Breast epithelium (tissue), 4 donors: ENCODE measurements at places on chromosomes 7 and 10. TPM values are rescaled to one million over a fixed set of nuclear protein-coding genes. Genes with fewer than 3 reads are reported as not detected.

Gene LBX1
- not detected for total RNA-seq

Gene MKLN1
- total RNA-seq: 113 TPM

Gene CALML5
- total RNA-seq: 31.1 TPM

- DNase-seq: no peak
Measured at GRCh38 chr10:112349521-112350085, 24.3 kb upstream of the ACSL5 start.

DNA sequence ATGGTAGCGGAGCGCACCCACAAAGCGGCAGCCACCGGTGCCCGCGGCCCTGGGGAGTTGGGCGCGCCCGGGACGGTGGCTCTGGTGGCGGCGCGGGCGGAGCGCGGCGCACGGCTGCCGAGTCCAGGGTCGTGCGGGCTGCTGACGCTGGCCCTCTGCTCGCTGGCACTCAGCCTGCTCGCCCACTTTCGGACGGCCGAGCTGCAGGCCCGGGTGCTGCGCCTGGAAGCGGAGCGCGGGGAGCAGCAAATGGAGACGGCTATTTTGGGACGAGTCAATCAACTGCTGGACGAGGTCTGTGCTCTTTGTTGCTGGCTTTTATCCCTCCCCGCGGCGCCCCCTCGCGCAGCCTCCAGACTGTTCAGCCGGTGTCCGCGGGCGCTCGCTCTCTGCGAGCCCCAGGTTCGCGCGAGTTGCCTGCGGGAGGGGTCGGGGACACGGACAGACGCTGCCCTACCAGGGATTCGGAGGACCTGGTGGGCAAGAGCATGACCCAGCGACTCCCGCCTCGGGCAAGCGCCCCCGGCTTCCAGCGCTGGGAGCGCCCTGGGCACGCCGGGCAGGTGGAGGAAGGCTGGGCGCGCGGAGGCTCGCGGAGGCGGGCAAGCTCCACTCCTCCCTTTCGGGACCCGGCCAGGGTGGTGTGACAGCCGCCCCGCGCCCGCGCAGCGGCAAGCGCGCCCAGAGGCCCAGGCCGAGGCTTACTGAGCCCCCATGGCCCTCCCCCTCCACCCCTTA lies 887 bp downstream of the COL13A1 start:
- no peak for DNase-seq

GRCh38 chr7:77569514-77570232 lies 32.6 kb downstream of the PTPN12 start:
- DNase-seq: no peak

Gene CCDC172
- total RNA-seq: not detected

DNA sequence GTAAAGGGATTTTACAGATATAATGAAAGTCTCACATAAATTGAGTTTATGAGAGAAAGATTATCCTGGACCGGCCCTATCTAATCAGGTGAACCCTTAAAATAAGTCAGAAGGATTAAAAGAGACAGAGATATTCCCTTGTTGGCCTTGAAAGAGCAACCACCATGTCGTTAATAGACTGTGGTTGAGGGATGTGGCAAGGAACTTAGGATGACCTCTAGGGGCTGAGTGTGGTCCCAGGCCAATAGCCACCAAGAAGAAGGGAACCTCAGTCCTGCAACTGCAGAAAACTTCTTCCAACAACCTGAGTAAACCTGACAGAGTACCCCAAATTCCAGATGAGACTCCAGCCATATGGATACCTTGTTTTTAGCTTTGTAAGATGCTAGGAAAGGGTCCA lies 121.5 kb downstream of the POLR1F start:
- no peak for DNase-seq

- DNase-seq: no peak
Measured at GRCh38 chr7:50331564-50332208, 27.2 kb downstream of the IKZF1 start.

Gene FRMPD2
- total RNA-seq: 4.6 TPM

GRCh38 chr7:151389768-151390597 lies 19.9 kb downstream of the WDR86 start:
- DNase-seq: no peak

DNA sequence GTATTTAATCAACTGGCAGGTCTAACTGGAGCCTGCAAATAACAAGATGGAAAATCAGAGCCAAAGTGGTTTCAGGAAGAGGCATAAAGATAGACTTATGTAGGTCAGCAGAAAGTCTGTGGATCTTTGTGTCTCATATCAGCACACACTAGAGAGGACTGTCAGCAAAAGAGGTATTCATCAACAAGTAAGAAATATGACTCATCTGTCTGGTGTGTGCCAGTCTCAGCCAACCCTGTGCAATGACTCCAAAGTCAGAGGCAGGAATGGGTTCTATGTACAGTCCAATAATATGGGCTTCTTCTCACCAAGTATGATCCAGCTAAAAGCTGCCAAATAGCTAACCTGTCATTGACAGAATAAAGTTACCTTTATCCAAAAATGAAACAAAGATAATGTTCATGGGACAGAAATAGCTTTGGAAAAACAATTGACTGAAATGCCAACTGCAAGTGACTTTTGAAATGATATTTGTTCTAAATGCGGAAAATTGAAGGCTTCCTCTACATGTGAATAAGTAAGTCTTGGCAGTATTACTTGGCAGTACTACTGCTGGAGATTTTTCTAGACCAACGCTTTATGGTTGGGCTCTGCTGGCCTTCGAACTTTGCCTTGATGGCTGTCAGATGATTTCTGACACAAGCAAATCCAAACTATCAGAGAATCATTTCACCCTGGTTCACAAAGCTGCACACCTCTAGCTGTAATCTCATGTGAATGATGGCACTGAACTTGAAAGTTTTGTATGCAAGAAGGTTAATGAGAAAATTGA lies 272.3 kb upstream of the SEMA3C start:
- no peak for DNase-seq

Gene VSTM4
- total RNA-seq: 9.5 TPM

GRCh38 chr7:150801946-150802771 lies 1.6 kb downstream of the TMEM176A start:
- DNase-seq: no peak

GRCh38 chr7:57375783-57376182 lies 74.2 kb upstream of the ZNF716 start:
- no peak for DNase-seq

- no peak for DNase-seq
Measured at GRCh38 chr7:27202862-27203134, 2.9 kb upstream of the HOXA13 start.

Gene OSBPL3
- total RNA-seq: 20.5 TPM

Gene PLXDC2
- 125 TPM for total RNA-seq

DNA sequence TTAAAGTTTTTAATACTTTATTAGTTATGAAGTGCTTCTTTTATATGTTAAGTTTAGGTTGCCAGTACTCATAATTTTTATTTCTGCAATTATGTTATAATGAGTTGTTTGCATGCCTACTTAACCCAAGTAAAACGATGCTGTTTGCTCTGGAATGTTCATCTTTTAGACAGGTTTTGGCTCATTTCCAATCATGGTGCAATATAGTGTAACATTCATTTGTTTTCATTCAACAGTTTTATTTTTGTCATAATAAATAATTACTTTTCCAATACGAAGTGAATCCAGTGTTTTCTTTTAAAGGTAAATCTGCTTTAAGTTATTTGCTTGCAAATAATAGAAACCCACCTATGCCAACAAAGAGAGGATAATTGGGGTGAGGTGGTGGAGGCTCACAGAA lies 22.1 kb downstream of the ARL5B start:
- no peak for DNase-seq

- no peak for DNase-seq
Measured at GRCh38 chr10:59435707-59436106, 73.4 kb upstream of the FAM13C start.

- no peak for DNase-seq
Measured at GRCh38 chr7:561631-562373, 42.2 kb upstream of the PDGFA start.

GRCh38 chr10:46028584-46029460 lies 1.6 kb downstream of the NCOA4 start:
- no peak for DNase-seq

- no peak for DNase-seq
Measured at GRCh38 chr10:201328-201771, 66.1 kb downstream of the ZMYND11 start.

Gene MYH16
- not detected for total RNA-seq

- DNase-seq: peak; percentile 30
Measured at GRCh38 chr10:132877473-132877872, 64.9 kb downstream of the CFAP46 start.

DNA sequence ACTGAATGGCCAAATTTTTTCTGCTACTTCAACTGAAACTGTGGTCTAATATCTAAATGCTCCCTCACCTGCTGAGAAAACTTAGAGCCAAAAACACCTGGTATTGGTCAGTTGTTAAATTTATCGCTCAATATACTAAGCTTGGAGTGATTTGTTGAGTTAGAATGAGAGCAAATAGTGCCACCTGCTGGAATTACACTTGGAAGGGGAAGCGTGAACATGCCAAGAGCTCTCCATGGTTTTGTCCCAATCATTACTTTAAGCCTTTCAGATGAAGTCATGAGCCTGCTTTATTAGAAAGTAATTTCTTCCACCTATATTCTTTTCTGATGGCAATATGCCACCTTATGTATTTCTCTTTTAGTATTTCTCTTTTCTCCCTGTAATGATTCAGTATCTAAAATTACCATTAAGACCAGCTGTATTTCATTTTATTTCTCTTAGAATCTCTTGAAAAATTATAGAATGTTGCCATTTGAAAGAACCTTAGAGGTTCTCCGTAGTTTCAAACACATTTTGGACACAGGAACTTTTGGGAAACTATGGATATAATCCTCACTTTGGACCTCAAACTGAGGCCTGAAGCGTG lies 447.8 kb upstream of the C7orf33 start:
- DNase-seq: no peak

DNA sequence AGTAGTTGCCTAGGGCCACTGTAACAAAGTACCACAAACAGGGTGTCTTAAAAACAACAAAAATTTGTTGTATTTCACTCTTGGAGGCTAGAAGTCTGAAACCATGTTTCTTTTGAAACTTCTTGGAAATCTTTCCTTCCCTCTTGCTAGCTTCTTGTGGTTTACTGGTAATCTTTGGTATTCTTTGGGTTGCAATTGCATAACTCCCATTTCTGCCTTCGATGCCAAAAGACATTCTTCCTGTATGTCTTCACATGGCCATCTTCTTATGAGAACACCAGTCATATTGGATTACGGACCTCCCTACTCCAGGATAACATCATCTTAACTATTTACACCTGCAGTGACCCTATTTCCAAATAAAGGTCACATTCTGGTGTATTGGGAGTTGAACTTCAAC lies 357.4 kb downstream of the PPP1R3A start:
- no peak for DNase-seq

DNA sequence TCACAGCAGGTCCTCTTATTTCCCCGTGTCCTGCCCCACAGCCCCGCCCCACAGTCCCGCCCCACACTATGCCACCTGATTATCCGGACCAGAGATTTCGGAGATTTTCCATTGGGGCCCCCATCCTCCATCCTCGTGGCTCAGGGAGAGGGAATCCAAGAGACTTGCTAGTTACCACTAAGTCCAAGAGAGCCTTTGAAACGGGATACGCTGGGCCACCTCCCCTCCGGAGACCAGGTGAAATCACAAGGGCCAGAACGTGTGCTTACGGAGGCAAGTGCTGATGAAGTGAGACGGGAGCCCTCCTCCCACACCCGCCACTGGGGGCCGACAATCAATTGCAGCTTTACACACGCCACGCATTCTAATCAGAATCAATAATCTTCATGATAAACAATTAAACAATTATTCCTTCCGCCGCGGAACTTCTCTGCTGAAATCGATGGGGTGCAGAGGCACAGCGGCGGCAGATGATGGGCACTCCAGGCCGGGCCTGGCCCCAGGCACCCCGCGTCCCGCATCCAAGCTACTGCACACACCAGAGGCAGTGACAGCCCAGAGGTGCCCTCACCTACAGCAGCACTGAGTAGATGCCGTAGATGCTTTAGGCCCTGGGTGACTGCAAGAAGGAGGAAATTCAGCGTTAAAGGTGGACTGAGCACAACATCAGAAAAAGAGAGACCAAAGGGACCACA lies 534.0 kb upstream of the FOXK1 start:
- no peak for DNase-seq

- DNase-seq: no peak
Measured at GRCh38 chr10:124592736-124593430, 131.3 kb downstream of the LHPP start.

GRCh38 chr10:93938140-93938539 lies 44.4 kb downstream of the SLC35G1 start:
- DNase-seq: no peak

- no peak for DNase-seq
Measured at GRCh38 chr7:7051206-7051877, 131.0 kb upstream of the C1GALT1 start.

Gene EGFR
- 65.0 TPM for total RNA-seq

Gene CLDN15
- total RNA-seq: 17.1 TPM

GRCh38 chr7:75624134-75624832 lies 114.5 kb downstream of the HIP1 start:
- DNase-seq: no peak

DNA sequence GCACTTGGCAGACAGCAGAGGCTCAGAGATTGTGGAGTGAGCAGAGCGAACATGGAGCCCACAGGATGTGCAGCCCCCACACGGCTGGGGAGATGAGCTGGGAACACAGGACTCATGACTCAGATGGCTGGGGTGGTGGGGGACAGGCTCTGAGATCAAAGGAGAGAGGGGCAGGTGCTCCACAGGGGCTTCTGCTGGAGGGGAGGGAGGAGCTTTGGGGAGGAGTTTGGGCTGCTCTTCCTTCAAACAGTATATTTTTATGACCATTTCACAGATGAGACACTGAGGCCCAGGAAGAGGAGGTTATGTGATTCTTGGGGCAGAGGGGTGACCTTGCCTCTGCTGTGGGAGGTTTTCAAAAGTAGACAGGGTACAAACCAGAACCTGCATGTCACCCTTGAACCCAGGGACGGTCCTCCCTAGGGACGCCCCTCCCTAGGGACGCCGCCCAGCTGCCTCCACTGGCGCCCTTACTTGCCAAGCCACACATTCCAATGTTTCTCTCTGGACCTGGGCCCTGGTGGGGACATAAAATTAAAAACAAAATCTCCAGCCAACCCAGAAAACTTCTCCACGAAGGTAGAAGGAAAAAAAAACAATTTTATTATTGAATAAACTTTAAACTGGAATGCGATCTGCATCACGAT lies 981 bp upstream of the CRYGN start:
- peak; percentile 54 for DNase-seq

- DNase-seq: peak; percentile 63
Measured at GRCh38 chr7:156969972-156970420, 20.5 kb downstream of the NOM1 start.

GRCh38 chr7:156764016-156764669 lies 123.6 kb downstream of the RNF32 start:
- no peak for DNase-seq

GRCh38 chr10:127987467-127988380 lies 80.8 kb downstream of the PTPRE start:
- DNase-seq: no peak

- DNase-seq: no peak
Measured at GRCh38 chr10:35752469-35753461, 110.7 kb upstream of the FZD8 start.

DNA sequence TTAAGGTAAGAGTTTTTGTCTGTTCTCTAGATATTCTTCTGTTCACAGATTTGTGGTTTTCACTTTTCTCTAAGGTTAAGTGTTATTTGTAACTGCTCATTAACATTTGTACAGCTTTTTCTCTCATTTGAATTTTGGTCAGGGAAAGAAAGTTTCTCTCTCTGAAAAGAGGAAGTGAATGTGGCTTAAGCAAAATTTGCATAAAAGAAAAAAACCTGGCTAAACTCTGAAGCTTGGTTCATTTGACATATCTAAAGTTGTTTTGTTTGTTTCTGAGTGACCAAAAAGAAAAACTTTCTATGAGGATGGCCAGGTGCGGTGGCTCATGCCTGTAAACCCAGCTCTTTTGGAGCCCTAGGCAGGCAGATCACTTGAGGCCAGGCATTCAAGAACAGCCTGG lies 22.0 kb upstream of the SLC26A4 start:
- DNase-seq: no peak
